T-helper 22 cell (primary cell): ENCODE measurements at places on chromosomes 4 and X.

DNA sequence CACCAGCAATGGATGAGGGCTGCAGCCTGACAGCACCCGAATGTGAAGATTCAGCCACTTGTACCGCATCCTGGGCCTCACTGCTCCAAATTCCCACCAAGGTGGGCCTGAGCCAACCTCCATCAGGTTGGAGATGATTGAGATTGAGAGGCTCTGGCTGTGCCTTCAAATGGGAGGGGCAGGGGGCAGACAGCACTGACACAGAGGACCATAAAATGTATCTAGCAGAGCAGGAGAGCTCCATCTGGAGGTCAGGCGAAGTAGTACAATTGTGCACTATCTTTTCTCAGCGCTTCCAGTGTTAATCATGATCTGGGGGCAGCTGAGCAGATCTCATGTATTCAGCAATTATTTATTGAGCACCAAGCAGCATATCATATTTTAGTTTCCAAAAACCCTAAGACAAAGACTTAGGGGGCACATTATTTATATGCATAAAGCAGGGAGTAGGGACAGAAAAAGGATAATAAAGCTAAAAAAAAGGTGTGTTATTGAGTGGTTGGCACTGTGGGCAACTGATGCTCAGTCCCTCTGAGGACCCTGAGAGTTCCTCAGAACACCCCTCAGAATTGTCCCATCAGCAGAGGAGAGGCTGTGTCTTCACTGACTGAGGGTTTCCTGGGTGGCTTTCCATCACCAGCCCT lies 31.6 kb upstream of the C1QTNF7 start:
- no peak for DNase-seq

GRCh38 chr4:97142410-97142809 lies 1000.9 kb downstream of the STPG2 start:
- no peak for DNase-seq

DNA sequence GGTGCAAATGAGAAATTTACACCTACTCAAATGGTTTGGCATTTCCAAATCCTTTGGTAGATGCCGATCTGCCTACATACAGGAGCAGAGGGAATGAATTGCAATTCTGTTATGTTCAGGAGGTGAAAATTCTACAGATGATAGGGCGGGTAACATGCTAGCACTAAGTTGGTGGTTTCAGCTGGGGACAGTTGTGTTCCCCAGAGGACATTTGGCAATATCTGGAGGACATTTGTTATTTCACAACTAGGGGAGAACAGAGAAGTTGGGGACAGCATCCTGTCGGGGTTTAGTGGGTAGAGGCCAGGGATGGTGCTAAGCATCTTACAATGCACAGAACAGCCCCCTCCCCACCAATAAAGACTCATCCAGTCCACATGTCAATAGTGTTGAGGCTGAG lies 96.5 kb upstream of the PUDP start:
- DNase-seq: no peak

GRCh38 chr4:107389965-107390364 lies 330.1 kb downstream of the PAPSS1 start:
- DNase-seq: no peak

DNA sequence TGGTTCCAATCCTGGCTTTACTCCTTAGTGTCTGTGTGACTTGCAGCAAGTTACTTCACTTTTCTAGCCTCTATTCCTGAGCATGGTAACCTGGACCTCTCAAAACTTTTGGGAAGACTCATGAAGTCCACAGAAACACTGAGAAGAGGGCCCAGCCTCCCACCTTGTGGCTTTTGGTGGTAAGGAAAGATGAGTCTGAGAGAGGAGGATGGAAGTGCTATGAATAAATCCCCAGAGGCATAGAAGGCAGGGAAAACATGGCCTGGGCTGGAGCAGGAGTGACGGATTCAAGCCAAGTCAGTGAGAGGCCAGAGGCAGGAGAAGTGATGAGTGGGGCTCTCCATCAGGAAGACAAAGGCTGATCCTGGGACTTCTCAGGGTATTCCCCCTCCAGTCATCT lies 10.9 kb upstream of the MAGEA4 start:
- no peak for DNase-seq

- DNase-seq: no peak
Measured at GRCh38 chr4:140697709-140698560, 58.2 kb downstream of the TBC1D9 start.

DNA sequence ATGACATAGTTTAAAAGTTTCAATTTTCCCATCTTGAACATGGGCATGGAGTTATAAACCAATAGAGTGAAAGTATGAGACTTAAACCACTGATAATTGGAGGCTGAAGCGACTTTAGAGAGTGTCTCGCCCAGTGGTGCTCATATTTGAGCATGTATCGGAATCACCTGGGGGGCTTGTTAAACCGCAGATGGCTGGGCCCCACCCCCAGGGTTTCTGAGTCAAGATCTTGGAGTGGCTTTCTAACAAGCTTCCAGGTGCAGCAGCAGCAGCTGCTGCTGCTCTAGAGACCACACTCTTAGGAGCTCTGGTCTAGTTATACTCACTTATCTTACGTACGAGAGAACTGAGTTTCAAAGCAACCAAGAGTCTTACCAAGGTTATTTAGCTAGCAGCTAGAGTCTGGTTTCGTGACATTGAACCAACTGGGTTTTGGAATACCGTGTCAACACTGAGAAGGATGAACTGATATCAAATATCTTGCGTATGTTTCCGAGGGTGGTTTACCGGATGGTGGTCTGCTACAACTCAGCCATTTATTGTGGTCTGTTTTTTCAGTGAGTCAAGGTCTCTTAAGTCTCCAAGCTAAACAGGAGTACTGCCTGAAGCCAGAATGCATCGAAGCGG lies 5.9 kb downstream of the PHEX start:
- no peak for DNase-seq

GRCh38 chrX:72216973-72217372 lies 21.9 kb downstream of the ERCC6L start:
- no peak for DNase-seq

DNA sequence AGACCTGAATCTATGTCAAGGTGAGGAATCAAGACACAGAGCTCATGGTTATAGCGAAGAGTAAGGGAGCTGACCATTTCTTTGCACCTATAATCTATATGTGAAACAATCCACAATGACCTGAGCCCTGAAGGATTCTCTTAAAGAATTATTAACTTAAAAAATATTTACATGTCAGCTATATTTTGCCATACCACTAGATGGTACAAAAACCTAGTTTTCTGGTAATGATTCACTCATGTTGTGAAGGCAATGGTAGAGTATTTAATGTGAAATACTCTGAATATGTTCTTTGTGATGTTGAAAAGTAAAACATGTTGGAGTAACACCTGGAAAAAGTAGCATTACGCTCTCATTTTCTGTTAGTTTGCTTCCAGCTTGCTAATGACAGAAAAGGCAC lies 40.0 kb downstream of the VGLL1 start:
- no peak for DNase-seq

DNA sequence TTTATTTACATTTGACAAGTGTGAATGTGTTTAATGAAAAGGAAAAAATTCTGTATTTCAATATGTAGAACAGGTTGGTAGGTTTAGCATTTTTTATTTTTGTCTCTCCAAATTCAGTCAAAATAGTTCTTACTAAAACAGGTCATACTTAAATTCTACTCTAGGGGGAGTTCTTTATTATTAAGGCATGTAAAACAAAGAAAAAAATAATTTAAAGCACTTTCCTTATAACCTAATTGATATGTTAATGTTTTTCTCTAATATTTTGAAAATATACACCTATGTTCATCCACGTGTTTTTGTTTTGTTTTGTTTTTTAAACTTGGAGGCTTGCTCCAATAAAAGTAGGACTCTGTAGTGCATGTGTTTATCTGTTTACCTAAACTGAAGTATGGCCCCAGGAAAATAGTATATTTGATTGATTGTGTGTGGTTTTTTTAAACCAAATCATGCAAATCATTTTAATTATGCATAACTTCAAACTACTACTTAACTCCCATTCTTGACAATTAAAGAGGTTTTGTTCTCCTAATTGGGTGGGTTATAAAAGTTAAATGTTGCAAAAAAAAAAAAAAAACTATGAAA lies 562.7 kb downstream of the RPA4 start:
- DNase-seq: no peak

GRCh38 chrX:143635915-143636314 lies at the start of gene SLITRK4:
SLITRK4 (minus strand) TSS chrX:143636101; CDS start chrX:143631108, 4,993 bp downstream.
- DNase-seq: no peak

DNA sequence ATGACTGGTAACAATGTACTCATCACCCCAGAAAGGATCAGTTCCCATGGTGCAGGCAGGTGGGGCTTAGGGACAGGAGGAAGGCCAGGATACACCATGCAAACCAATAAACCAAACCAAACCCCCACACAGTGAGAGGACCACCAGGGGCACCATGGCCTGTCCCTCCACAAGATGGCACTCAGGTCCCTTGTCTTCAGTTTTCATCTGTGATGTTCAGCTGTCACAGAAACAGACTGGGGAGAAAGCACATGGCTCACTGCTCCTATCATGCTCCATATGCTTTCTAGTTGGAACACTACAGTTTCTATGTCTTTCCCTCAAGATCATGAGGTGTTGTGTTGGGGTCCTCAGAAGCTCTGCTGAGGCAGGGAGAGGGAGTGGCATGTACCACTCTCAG lies 10.1 kb downstream of the HS3ST1 start:
- no peak for DNase-seq
